Hepatocyte (in vitro differentiated cells): ENCODE measurements at places on chromosomes 4 and X. TPM values are rescaled to one million over a fixed set of nuclear protein-coding genes. Genes with fewer than 3 reads are reported as not detected.

Gene MAGEA2
- 0.24 and 0.39 TPM in 2 replicates for polyA plus RNA-seq

DNA sequence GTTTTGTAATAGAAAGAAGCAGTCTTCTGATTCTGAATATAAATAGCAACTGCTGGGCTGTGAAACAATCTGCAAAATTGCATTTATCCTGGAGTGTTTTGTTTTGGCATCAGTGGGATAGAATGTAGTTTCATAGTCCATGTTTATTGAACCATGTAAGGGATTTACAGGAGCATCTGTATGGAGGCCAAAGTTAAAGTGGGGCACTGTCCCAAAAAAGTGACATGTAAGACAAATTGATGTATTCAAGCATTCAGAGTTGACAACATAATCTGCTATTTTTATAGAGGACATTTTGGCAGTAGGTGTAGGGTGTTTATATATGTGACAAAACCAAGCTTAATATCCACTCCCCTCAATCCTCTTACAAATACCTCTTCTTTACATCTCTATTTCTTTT is 200.5 kb upstream of the ANK2 start:
- no peaks in the 10 kb centered on the region for H3K36me3 ChIP-seq
- H3K4me3 ChIP-seq, result no peak overlapping the region
- H3K27me3 ChIP-seq, result no peaks in the 10 kb centered on the region
- no peak for DNase-seq
- H3K27ac ChIP-seq, result no peak overlapping the region

DNA sequence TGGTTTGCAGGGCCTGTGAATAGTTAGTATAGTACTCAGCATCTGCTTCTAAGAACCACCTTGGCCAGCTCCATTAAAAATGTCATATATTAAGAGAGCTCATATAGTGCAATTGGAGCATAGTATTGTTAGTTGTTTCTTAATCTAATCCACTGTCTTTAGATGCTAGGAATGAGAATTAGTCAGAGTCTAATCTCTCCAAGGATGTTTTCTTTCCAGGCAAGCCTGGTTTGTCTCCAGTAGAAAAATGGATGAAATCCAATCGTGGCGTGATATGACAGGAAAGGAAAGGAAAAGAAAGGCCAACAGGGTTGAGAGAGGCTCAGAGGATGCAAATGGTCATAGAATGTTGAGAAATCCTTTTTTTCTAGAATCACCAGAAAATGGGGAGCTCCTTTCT is 15.0 kb upstream of the TMEM164 start:
- H3K4me3 ChIP-seq, result no peak overlapping the region
- H3K27me3 ChIP-seq, result no peaks in the 10 kb centered on the region
- no peaks in the 10 kb centered on the region for H3K36me3 ChIP-seq
- no peak for DNase-seq
- H3K27ac ChIP-seq, result no peak overlapping the region
- no peaks in the 10 kb centered on the region for H3K4me1 ChIP-seq

DNA sequence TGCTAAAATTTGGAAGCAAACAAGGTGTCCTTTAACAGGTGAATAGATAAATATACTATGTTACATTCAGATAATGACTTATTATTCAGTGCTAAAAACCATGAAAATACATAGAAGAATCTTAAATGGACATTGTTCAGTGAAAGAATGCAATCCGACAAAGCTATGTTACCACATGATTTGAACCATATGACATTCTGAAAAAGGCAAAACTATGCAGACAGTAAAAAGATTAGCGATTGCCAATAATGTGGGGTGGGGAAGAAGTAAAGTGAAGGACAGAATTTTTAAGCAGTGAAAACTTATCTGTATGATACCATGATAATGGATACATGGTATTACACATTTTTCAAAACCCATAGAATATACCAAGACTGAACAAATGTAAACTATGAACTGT is 926.9 kb downstream of the FAT4 start:
- DNase-seq, result no peak
- H3K4me3 ChIP-seq, result no peak overlapping the region
- H3K36me3 ChIP-seq, result no peaks in the 10 kb centered on the region
- no peaks in the 10 kb centered on the region for H3K4me1 ChIP-seq
- no peak overlapping the region for H3K27ac ChIP-seq

DNA sequence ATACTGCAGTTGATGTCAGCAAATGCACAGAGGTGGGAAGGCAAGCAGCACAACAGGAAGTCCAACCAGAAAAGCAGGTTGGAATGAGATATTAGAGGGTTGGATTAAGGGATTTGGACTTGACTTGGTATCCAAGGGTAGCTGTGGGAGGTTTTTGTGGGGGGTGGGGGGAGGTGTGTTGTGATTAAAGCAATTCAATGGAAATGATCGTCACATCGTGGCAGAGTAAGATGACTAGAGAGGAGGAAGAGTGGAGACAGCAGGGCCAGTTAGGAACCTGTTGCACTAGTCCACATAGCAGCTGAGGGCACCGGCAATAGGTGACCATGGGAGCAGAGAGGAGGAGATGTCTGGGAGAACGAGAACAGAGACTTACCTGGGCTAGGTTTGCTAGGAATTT is 2.4 kb downstream of the SLC25A43 start:
- H3K36me3 ChIP-seq, result no peaks in the 10 kb centered on the region
- H3K27ac ChIP-seq, result no peak overlapping the region
- H3K4me1 ChIP-seq, result peaks cover 4% of the 10 kb centered on the region
- no peak for DNase-seq
- H3K27me3 ChIP-seq, result no peaks in the 10 kb centered on the region

- H3K27me3 ChIP-seq, result no peaks in the 10 kb centered on the region
- no peaks in the 10 kb centered on the region for H3K4me1 ChIP-seq
These were observed 30.4 kb downstream of the DCTD start for GRCh38 chr4:182886768-182887167.
